ENCODE measurements at places on chromosomes 6 and 20.

- DNase-seq = no peak
These were observed 3.6 kb downstream of the EPB41L2 start for GRCh38 chr6:131059486-131059885.

DNA sequence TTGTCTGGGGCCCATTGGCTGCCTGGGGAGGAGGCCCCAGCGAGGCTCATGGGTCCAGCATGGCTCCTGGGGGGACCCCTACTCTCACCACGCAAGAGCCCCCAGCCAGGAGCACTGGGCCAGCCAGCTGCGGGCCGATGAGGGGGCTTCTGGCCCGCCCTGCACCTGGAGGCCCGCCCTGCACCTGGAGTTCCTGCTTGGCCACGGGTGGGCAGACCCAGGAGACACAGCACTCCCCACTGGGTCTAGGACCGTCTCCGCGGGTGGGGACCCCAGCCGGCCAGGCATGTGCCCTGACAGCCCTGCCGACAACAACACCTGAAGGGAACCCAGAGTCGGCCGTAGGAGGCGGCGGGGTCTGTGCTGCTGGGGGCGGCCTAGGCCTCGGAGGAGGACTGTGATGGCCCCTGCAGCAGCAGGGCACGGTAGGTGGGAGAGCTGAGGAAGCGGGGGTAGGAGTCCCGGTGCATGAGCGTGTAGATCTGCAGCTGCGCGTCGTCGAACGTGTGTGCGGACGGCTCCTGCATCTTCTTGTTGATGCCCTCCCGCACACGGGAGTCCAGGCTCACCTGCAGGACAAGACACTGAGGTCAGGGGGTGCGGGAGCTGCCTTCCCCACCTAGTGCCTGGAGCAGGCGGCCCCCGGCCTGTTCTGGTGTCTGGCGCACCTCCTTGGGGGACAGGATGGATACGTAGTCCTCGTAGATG is 5.7 kb downstream of the RGS19 start:
- no peak for DNase-seq

DNA sequence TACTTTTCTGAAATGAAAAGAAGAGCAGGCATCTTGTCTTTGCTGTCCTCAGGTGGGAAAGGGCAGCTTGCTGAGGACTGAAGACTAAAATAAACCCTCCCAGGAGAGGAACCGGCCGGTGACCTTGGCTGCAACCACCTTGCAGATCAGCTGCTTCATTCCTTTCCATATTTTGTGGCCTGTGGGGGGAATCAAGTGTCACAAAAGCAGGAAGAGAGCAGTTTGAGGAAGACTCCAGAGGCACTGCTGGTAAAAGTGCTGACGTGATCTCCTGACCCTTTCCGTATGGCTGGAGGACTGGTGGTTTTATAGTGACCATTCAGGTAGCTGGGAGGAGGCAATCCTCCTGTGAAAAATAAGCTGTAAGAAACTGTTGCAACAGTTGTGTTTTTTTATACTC is 157.0 kb downstream of the PLCB4 start:
- no peak for DNase-seq

DNA sequence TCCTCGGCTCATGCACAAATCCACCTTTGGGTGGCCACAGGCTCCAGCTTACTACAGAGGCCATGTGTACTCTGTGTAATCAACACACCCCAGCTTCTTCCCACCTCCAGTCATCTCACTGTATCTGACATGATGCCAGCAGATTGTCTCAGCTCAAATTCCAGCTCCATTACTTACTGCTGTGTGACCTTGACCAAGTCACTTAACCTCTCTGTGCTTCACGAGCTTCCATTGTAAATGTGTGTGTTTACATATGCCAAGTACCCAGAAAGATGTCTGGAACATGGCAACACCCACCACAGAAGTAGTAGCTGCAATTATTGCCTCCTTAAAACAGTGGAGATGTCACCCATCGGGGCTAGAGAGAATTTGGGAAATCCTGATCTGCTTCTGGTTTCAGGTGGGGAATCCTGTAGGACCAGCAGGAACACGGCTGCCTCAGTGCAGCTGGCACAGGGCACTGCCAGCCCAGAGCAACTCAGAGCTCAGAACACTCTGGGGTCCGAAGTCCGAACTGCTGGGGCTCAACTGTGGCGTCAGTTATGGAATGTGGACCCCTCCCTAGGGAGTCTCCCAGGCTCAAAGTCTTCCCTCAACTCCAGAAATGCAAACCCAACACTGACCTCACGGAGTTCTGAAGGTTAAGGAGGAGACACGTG is 21.2 kb upstream of the HLA-B start:
- no peak for DNase-seq

GRCh38 chr6:63734923-63735322 is 99.3 kb downstream of the PHF3 start:
- DNase-seq = no peak

GRCh38 chr6:55327169-55327568 is at the start of gene GFRAL:
Gene GFRAL (plus strand): TSS chr6:55327469. CDS start chr6:55327555, 86 bp downstream.
- DNase-seq = no peak

GRCh38 chr6:97677626-97678025 is 394.6 kb upstream of the MMS22L start:
- DNase-seq = no peak

GRCh38 chr6:150527100-150527499 is 72.6 kb upstream of the PLEKHG1 start:
- no peak for DNase-seq

Measured in omental fat pad (tissue), 4 donors.